ENCODE measurements at places on chromosomes 7 and 10.

DNA sequence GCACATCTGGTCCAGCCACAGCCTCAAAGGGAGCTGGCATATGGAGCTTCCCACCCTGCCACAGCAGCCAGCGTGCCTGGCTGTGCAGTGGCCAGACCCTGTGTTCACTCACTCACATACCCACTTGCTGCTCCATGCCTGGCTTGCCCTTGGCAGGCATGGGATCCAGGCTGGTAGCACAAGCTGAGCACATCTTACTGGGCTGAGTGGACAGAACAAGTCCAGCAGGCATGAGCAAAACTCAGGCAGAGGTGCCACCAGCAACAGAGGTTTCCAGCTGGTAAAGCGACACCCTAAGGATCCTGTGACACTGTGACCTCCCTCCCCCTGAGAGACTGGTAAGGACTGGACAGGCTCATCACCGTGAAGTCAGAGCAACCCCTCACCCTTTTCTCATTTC is 25.1 kb downstream of the SVIL start:
- no peak for DNase-seq

- no peak for DNase-seq
Observed at GRCh38 chr10:128779416-128779815, 653.2 kb upstream of the MKI67 start.

DNA sequence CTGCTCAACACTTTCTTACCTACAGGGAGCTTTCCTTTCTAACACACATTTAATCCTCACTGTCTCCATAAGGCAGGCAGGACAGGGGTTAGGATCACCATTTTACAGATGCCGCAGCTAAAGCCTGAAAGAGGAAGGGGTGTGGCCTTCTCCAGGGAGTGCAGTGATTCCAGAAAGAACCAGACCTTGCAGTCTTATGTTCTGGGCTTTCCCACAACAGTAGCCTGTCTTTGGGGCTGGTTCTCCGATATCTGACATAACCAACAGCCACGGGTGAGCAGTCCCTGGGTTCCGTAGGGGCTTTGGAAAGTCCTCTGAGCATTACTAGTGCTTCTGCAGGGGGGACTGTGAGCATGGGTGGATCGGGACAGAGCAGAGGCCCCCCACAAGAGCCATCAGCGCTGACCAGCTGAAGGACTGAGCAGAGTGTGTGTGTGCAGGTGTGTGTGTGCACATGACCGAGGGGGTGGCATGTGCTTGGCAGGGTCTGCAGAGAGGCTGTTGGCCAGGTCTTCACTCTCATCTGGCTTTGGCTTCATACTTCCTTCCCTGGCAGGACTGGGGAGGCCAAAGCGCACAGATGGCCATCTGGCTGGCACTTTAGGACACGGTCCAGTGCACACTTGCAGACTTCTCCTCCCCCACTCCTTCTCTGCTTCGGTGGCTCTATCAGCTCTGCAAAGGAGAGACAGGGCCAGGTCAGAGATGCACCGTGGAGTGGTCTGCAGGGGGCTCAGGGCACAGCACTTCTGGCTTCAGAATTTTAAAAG is 400.3 kb downstream of the RPS24 start:
- DNase-seq, result no peak

DNA sequence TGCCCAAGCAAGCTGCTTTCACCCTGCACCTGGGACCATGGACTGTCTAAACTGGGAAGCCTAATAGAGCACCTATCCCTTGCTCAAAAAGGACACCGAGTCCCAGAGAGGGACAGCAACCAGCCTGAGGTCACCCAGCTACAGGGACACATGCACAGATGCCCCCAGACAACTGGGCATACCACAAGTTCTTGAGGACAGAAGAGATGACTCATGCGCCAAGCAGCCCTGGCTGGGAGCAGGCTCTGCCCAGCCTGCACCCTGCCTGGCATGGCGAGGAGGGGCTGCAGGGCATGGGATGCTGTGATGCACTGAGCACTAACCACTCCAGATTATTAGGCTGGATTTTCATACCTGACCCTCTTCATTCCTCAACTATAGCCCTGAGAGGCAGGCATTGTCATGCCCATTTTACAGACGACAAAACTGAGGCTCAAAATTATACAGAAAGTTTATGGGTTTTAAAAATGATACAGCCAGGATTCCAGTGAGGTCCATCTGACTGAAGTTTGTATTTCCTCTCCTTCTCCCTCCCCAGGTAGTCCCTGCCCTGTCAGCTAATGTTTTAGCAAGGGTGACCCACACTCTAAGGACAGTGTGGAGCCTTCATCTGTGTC is 289.3 kb upstream of the ZMIZ1 start:
- DNase-seq, result no peak

DNA sequence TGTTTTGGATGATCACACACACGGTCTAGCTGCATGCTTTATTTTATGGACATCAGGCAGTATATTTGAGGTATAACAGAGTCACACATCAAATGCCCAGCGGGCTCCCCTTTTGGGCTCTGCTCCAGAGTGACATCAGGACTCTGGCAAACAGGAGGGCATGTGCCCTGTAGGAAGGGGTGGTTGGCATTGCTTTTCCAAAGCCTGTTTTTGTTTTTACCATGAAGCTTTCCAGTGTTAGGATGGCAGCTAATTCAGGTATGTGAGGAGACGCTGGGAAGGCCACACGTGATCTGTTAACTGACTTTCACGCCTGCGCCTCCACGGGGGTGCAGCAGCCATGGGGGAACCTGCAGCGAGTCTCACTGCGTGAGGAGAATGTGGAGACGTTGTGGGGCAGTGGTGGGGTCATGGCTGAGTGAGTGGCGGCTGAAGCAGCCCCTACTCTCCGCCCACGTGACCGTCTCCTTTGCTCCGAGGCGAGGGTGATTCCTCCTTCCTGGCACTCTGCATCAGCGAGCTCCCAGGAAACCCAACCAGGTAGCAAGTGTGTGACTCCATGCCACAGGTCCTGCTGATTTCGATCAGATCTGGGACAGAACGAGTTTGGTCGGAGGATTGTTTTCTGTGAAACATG is 117.7 kb downstream of the ANKRD61 start:
- DNase-seq, result no peak

GRCh38 chr10:82267014-82267413 is 392.0 kb downstream of the NRG3 start:
- DNase-seq, result no peak

- DNase-seq, result no peak
Observed at GRCh38 chr7:17038160-17038782, 156.5 kb upstream of the AGR3 start.

DNA sequence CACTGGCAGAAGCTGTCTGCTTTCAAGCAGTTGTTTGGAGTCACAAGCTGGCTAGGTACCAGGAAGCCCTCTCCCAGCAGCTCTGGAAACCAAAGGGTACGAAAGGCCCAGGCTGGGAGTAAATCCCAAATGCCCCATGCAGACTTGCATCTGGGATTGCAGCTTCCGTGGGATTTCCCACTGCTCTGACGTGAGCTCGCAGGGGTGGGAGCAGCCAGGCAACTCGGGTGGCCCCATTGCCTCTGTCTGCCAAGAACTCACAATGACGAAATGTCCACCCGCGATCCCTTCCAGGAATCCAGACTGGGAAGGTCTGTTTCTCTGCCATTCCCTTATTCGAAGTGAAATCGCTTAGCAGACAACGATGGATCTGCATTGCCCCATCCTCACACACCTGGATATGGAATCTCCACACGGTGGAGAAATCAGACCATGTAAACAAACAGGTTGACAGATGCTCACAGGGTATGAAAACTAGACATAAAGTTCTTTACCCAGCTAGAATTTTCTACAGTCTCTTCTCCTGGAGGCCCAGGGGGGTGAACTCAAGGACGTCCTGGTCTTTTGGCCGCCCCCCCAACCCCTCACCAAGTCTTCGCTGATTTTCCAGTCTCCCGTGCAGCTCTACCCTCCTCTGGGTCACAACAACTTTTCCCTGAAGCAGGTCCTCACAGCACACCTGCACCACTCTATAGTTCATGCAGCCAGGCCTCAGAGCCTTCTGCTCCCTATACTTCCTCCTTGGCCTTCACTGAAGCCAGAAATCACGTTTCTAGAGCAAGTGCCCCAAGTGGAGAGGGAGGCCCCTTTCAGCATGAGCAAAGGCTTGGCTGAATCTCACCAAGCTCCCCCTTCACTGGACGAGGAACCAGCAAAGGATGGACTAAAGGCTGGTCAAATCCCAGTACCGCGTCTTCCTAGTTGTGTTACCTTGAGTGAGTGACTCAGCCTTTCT is 20.0 kb downstream of the SH3PXD2A start:
- no peak for DNase-seq

DNA sequence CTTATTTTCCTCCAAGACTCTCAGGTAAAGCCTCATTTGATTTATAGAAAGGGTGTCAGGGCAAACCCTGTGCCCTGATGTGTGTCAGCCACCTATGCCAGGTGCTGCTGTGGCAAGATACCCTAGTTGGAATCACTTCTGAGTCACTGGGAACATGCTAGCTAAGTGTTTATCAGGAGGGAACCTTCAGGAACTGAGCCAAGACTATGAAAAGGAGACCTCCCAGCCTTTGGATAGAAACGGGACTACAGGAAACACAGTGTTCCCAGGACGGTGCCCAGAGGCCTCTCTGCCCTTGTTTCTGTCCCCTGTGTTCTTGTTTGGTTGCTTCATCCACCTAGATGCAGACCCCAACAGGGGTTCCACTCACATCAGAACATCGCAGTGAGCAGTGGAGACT is 28.5 kb downstream of the CNNM1 start:
- no peak for DNase-seq

DNA sequence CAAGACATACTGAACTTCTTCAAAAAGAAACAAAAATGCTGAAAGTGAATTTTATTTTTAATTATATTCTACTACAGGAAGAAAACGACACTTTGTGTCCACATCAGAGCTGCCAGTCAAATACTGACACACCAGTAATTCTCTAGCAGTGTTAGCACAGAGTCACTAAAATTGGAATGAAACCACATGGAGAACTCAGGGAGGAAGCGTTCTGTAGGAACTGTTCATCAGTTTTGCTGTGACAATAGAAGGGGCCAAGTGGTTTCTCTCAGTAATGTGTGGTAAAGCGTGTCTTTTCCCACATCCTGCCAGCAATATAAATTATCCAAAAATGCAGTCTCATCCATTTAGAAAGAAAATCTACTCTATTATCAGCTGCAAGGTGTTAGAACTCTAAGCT is 683.3 kb downstream of the GRM8 start:
- DNase-seq, result no peak

GRCh38 chr10:59008452-59008851 is 168.0 kb upstream of the PHYHIPL start:
- no peak for DNase-seq

DNA sequence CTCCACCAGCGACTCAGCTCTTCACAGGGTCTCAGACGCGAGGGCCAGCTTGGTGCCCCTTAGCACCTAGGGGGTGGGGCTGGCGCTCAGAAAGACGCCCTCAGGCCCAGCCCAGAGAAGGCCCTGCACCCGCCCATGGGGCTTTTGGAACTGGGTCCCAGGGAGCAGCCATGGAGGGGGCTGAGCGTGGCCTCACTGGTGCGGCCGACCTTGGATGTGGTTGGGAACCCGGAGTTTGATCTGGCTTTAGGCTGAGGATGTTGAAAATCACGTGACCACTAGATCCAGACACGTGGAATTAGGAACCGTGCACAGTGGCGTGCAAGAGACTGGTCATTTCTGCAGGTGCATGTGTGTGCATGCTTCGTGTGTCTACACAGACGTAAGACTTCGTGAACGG is 185.4 kb downstream of the DNAJB6 start:
- DNase-seq, result no peak

- DNase-seq, result no peak
Observed at GRCh38 chr7:48046458-48046857, 11.1 kb downstream of the C7orf57 start.

GRCh38 chr10:78620985-78621799 is 447.6 kb upstream of the ZMIZ1 start:
- DNase-seq, result no peak

DNA sequence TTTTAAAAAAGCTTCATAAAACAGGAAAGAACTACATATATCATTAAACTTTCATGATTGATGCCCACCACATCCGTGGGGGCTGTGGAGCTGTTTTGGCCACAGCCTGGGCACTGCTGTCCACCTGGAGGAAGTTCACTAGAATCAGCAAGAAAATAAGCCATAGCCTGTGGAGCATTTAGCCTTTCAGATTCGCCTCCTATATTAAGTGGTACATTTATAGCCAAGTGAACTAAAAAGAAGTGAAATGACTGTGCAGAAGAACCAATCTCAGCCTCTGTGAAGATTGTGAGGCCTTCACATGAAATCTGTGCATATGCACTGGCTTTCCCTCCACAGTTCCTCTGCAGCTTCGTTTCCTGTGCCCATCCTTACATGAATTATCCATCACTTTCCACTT is 23.5 kb downstream of the WNT16 start:
- DNase-seq, result no peak

- no peak for DNase-seq
Observed at GRCh38 chr7:7639421-7639820, 1.1 kb upstream of the UMAD1 start.

- no peak for DNase-seq
Observed at GRCh38 chr7:115574681-115575291, 455.8 kb downstream of the TFEC start.

DNA sequence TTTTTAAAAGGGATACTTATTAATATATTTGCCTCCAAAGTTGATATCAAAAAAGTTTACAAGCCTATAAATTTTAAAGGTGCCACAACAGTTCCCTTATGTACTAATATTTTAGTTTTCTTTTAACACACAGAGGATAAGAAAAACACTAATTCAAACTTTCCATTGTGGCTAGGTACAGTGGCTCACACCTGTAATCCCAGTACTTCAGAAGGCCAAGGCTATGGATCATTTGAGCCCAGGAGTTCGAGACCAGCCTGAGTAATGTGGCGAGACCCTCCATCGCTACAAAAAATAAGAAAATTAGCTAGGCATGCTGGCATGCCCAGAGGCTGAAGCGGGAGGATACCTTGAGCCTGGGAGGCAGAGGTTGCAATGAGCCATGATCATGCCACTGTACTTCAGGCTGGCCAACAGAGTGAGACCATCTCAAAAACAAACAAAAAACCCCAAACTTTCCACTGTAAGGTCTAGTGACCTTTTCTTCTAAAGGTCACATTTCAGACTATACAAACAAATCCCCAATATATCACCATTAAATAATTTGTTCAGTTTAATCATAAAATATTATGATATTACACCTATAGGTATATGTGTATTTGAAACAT is 107.5 kb downstream of the HBP1 start:
- no peak for DNase-seq

- no peak for DNase-seq
Observed at GRCh38 chr10:130409331-130409730, 273.1 kb downstream of the GLRX3 start.

GRCh38 chr10:14325325-14325955 is 5.3 kb downstream of the FRMD4A start:
- DNase-seq, result peak; percentile 18

- DNase-seq, result no peak
Observed at GRCh38 chr7:27419581-27420177, 177.1 kb downstream of the EVX1 start.

DNA sequence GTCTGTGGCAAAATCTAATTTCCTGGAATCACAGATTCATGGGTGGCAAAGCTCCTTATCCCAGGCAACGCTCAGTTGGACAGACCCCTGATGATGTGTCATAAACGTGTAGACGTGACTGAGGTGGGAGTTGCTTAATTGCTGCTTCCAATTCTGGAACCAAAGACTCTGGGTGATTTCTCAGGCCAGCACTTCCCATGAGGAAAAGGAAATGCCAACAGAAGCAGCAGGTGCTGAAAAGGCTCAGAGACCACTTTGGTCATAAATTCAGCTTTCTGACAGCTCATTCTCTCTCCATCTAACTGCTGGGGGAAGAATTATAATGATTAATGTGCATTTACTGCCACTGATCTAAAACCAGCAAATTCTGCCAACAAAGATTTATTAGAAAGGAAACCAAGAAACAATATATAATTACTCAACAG is 88.7 kb downstream of the OSBPL3 start:
- DNase-seq, result no peak

GRCh38 chr10:114715171-114715670 is 57.1 kb upstream of the ABLIM1 start:
- DNase-seq, result no peak

Data from progenitor cell of endocrine pancreas (in vitro differentiated cells).